Suppressor macrophage (primary cell): ENCODE measurements at places on chromosomes 12 and 14.
A peak's percentile ranks its signal among the peaks of the same experiment; 100 is the strongest.

DNA sequence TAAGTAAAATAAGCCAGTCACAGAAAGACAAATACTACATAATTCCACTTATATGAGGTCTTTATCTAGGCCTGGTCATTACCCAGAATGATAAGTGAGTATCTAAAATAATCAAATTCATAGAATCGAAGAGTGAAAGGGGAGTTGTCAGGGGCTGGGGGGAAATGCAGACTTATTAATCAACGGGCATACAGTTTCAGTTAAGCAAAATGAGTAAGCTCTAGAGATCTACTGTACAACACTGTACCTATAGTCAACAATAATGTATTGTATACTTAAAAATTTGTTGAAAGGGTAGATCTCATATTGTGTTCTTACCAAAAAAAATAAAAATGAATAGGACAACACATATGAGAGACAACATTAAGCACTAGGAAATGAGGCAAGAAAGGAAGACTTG lies 13.3 kb downstream of the BTBD7 start:
- no peak for DNase-seq

GRCh38 chr14:69632164-69632563 lies 20.8 kb downstream of the SUSD6 start:
- peak; percentile 64 for DNase-seq

DNA sequence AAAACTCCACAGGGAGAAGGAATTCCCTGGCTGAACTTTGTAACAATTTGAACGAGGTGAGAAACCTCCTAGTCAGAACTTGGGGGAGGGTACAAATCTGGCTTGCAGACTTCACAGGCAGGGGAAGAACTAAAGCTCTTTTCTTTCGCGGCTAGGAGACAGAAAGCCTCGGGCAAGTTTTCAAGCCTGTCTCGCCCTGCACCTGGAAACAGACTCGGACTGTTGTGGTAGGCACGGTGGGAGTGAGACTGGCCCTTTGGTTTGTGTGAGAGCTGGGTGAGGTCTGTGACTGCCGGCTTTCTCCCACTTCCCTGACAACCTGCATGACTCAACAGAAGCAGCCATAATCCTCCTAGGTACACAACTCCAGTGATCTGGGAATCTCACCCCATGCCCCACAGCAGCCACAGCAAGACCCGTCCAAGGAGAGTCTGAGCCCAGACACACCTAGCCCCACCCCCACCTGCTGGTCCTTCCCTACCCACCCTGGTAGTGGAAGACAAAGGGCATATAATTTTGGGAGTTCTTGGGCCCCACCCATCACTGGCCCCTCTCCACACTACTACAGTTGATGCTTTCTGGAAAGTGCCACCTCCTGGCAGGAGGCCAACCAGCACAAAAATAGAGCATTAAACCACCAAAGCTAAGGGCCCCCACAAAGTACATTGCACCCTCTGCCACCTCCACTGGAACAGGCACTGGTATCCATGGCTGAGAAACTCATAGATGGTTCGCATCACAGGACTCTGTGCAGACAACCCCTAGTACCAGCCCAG lies 102.7 kb upstream of the ST8SIA1 start:
- DNase-seq, result no peak

DNA sequence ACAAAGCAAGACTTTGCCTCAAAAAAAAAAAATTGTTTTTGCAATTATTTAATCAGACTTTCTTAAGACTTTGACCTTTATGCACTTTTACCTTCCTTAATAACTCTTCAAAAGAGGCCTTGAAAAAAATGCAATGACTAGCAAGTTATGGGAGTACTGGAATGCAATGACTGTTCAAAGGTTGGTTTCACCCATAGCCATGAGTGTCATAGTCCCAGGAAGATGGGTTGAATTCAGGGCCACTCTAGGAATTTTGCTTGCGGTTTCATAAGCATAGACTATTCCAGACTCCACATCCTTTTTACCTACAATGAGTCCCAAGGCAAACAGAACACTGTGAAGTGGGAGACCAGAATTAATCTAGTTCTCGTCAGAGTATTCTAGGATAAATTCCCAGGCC lies 29.4 kb upstream of the DENND5B start:
- DNase-seq, result no peak
